ENCODE measurements at places on chromosomes 6 and 20.

GRCh38 chr6:34334796-34335416, 57.6 kb downstream of the NUDT3 start:
- no peak for DNase-seq

DNA sequence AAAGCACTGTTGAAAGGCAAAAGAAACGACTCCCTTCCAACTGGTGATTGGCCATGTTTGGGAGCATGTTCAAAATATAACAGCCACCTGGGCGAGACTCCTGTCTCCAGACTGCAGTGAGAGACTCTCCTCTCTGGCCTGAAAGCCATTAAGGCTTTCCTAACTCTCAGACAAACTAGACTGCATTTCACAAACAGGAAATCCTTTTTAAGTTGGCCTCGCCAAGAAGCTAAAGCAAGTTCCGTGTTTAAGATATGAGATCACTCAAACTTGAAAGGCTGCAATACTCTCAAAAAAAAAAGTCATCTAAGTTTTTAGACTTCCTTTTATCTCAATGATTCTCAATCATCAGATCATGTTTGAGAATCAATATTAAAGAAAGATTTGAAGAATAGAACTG, 117.0 kb downstream of the TFAP2A start:
- DNase-seq: no peak

DNA sequence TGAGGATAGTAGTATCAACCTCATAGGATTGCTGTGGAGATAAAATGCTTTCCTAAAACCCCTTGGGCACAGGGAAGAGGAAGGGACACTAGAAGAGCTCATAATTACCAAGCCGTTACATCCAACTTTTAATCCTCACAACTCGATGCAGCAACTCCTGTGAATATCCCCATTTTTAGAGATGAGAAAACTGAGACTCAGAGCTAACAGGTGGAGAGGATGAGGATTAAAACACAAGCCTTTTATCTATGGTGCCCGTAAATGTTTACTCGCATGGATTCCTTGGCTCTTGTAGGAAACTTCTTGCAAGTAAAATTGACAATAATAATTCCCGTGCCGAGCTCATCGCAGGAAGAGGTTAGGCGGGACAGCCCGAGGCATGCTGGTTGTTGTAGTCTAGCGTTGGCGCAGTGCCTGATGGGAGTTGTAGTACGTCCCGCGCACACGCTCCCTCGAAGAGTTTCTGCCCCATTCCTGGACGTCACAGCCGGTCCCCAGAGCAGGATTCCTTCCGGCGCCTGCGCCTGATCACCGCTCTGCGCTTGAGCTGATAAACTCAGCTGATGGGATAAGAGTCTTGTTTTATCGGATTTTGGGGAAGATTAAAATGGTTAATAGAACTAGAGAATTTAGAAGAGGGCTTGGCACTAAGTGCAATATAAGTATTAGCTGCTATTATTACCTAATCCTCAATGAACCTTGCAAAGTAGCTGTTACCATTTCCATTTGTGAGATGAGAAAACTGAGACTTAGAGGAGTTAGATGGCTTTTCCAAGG, 2.8 kb upstream of the UBE2V1 start:
- peak; percentile 94 for DNase-seq

DNA sequence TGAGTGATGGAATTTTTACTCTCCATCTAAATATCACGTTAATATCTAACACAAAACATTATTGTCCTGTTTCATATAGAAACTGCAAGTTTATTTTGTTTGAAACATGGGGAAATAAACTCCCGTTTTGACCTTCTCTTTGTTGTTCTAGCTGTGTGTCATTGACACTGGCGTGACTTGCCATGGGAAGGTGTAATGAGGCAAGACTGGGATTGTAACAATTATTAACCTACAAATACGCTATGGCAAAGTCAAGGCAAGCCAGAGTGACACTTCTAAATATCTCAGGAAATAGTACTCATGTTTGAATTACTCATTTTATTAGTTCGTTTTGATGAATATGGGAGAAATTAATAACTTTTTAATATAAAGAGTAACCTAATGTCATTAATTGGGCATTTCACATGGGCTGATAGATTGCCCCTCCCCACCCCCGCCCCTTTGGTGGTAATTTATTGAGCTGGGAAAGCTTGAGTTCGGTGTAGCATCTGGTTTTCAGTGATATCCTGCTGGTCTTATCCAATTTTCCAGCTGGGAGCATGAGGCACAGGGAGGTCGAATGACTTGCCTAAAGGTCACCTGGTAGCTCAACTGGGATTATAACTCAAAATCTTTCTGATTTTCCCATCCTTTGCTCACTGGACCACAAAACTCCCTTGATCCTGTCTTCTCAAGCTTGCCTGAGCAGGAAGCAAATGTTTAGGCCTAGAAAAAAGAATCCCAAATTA, 380.6 kb upstream of the JAG1 start:
- no peak for DNase-seq

- no peak for DNase-seq
Observed at GRCh38 chr6:103107985-103108384, 1714.5 kb downstream of the GRIK2 start.

- no peak for DNase-seq
Observed at GRCh38 chr20:1949347-1950100, 44.3 kb downstream of the PDYN start.

DNA sequence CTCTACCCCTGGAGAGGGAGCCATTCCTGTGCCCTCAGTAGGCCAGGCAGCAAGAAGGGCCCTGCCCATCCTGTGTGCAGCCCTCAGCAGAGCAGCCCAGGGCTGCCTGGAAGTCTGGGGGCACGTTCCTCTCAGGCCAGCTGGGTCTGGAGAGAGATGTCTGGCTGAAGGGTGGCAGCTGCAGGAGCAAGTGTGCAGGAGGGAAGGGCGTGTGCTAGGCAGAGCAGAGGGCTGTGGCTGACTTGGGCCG, 62.7 kb downstream of the NOL4L start:
- DNase-seq: no peak

All from hematopoietic multipotent progenitor cell (in vitro differentiated cells).